ENCODE measurements at places on chromosomes 6 and 20.

- peak; percentile 39 for DNase-seq
These were observed 36.9 kb downstream of the HFE start for GRCh38 chr6:26123947-26124780.

- DNase-seq, result no peak
These were observed 11.0 kb upstream of the DSTN start for GRCh38 chr20:17558941-17559304.

- DNase-seq, result no peak
These were observed 47.0 kb downstream of the ZDHHC14 start for GRCh38 chr6:157427969-157428368.

GRCh38 chr6:14455427-14455826 is 337.9 kb downstream of the CD83 start:
- no peak for DNase-seq

DNA sequence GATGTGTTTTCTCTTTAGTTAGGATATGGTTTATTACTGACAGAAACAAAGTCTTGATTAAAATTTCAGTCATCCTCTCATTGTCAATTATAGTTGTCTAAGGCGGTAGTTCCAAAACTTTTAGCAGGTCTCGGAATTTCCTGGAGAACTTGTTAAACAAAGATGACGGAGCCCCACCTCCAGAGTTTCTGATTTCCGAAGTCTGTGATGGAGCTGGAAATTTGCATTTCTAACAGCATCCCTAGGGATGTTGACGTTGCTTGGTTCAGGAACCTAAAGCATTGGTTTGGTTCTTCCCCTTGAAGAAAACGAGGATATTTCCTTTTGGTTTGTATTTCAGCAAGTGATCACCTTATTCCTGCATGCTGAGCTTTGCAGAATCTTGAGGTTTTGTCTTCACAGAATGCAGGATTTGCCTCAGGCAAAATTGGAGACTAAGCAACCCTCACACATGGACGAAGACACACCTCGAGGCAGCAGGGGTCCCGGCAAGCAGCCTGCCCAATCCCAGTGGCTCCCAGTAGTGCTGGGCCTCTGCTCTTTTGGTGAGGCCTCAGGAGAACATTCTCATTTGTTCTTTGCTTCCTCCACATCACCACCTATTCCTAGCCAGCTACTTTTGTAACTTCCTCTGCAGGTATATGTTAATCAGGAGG is 187.1 kb upstream of the PHACTR1 start:
- no peak for DNase-seq

GRCh38 chr6:159234102-159234553 is 64.9 kb downstream of the FNDC1 start:
- DNase-seq, result no peak

DNA sequence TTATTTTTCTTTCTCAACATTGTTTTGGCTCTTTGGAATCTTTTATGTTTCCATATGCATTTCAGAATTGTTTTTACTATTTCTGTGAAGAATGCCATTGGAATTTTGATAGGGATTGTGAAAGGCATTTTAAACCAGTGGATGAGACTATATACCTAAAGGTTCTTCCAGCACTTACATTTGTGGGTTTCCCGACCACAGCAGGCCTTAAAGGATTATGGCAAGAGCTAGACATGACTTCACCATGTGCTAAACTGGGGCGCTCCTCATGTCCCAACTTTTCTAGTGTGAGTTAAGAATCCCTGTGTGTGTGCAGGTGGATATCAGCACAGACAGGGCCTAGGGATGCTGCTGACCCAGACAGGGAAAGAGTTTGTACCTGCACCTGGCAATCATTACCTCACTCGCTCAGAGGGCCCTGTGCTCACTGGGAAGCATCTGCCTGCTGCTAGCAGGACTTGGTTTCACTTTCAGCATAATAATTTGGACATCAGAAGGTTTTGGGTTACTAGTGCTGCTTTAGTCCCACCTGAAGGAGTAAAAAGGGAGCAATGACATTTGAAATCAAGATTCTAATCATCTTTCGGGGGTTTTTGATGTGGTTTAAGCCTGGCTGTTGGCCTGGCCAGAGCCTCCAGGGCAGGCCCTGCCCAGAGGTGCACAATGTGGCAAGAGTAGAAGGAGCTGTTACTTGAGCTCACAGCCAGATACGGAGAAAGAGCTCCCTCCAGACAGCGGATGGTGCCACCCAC is 137.1 kb downstream of the CDC5L start:
- DNase-seq, result no peak

DNA sequence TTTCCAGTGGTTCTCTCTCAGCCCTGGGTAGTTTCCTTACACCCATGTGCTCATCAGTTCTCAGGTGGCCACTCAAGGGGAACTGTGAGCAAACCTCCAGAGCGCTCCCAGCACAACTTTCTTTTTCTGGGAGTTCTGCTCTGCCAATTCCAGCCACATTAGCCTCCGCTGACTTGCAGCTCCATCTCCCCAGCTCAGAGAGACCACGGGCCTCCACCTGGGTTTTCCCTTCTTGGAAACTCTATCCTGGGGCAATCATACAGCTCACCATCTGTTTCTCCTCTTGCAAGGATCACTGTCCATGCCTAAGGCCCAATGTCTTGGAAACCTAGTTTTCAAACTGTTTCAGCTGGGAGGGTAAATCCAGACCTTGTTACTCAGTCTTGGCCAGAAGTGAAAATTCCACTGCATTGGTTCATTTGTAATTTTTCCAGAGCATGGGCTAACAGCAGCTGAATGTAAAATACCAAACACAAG is 129.9 kb downstream of the EYA2 start:
- DNase-seq, result no peak

GRCh38 chr20:51159303-51159702 is 136.4 kb upstream of the KCNG1 start:
- DNase-seq, result no peak

GRCh38 chr20:57693002-57693582 is 16.7 kb downstream of the PMEPA1 start:
- DNase-seq, result no peak

DNA sequence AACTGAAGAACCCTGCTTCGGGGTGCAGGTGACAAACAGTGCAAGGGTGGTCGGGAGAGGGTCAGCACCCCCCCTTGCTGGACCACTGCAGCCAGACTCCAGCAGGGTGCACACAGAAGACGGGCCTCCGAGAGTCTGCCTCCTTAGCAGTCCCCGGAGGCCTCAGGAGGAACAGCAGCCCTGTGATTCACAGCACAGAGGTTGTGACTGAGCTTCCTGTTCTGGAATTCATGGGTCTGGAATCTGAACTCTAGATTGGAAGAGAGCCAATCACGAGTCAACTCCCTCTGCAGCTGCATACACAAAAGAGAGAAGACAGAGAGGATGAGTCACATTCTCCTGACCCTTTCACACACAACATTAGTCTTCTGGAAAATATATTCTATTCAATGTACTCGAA is 249.0 kb upstream of the OPRM1 start:
- DNase-seq, result no peak

DNA sequence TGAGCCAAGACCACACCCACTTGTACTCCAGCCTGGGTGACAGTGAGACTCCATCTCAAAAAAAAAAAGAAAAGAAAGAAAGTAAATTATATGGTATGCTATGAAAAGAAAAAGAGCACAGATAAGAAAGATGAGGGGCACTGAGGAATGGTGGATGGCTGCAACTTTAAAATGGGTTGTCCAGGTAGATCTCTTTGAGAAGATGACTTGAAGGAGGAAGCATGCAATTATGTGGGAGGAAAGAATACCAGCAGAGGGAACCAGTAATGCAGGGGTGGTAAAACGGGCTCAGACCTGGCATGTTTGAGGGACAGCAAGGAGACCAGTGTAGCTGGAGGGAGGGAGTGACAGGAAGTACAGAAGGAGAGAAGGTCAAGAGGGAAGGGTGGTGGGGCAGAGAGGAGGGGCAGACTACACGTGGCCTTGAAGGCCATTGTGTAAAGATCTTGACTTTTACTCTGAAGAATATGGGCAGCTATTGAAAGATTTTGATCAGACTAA is 22.3 kb downstream of the LINC00237 start:
- DNase-seq, result no peak

DNA sequence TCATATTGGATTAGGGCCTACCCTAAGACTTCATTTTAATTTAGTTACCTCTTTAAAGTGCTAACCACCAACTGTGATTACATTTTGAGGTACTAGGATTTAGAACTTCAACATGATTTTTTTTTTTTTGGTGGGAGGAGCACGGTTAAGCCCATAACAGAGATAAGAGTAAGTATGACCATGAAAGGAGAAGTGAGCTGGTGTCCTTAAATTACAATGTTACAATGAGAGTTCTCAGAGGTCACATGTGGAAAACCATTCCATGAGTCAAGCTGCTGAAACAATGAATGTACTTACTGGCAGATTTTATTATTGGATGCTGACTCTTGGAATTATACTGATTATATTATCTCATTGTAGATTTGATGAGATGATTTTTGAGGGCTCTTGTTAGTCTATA is 779.3 kb upstream of the CITED2 start:
- no peak for DNase-seq

DNA sequence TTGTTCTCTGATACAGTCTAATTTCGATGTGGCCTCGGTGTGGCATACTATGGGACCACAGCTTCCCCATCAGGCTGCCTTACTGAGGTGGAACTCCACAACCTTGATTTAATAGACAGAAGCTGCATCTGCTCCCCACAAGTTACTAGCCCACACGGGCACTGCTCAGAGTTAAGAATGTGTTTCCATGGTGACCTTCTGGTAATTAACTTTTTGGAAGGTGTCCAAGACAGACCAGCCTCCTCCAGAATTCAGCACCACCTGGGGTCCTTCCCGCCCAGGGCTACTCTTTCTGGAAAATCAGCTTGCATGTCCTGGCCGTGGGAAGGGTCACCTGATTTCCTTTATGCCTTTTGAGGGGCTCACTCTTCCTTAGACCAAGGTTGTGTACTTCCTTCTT is 48.7 kb upstream of the CDH4 start:
- DNase-seq, result no peak

GRCh38 chr20:2995796-2996195 is 47.6 kb upstream of the GNRH2 start:
- DNase-seq, result no peak

DNA sequence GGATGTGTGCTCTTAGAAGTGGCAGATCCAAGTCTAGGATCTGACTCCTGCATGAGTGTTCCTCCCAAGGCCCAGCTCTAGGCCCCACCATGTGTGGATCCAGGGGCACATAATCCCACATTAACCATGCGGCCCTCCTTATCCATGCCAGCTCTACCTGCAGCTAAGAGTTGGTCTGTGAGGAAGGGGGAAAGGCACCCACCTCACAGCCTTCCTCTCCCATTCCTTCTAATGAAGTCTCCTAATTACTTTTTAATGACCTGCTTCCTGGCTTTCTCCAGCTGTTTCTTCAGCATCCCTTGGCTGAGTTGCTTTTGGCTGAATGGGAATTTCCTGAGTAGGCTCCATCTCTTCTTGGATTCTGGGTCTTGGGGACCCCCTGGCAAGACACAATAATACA is 52.2 kb downstream of the NPEPL1 start:
- DNase-seq, result no peak

- DNase-seq, result no peak
These were observed 97.6 kb upstream of the CST7 start for GRCh38 chr20:24851346-24852019.

GRCh38 chr20:50798650-50799049 is 3.8 kb downstream of the BCAS4 start:
- DNase-seq, result no peak

- no peak for DNase-seq
These were observed 18.9 kb upstream of the TRAM2 start for GRCh38 chr6:52595796-52596130.

GRCh38 chr6:21665392-21666200 is 72.0 kb downstream of the SOX4 start:
- DNase-seq, result no peak

DNA sequence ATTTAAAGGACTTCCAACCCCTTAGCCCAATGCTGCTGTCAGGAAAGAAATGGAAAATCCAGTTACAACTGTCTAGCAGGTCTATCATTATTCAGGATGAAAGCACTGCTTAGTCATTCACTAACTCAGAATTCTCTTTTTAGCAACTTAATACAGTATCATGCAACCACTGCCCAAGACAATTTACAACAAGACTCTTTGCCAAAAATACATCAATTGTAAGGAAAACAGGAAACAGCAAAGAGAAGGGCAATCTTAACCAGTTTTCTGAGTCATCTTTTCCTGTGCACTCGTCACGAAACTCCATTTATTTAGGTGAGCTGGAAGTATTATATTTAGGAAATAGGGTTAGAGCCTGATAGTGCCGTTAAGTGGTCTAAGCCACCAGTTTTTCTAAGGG is 1197.7 kb upstream of the CITED2 start:
- DNase-seq, result no peak

- no peak for DNase-seq
These were observed 32.3 kb upstream of the TAGAP start for GRCh38 chr6:159077123-159077522.

GRCh38 chr20:46253391-46253790 is 54.9 kb downstream of the CDH22 start:
- no peak for DNase-seq

DNA sequence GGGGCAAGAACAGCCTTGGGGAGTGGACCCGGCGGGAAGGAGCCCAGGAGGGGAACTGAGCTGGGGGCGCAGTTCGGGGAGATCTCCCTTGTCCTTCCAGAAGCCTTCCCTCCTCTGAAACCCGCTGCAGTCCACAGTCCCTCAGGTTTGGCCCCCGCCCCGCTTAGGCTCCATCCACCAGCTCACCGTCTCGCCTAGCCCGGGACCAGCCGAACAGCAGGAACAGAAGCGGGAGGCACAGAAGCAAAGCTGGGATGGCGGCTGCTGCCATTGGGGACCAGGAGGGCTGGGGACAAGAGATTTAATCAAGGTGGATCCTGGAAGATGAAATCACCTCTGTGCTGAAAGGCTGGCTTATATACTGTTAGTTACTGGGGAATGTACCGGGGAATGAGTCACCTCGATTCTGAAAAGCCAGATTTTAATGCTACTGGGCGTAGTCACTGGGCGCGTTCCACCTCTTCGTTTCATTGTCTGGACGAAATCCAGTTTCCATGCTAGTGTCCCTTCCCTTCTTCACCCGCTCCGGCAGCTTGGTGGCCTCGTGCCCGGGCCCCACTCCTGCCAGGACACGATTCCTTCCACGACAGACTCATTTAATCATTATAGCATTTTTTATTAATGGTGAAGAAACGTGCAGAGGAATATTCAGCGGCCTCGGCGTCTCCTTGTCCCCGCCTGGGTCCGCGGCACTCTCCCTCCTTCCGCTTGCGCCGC is at the start of gene RAET1L:
Gene RAET1L, minus strand, starts transcription at position 332 of the 717 bp plus-strand sequence. Its CDS starts 61 bp downstream, at position 271.
- DNase-seq, result no peak

GRCh38 chr6:149454346-149454848 is 30.4 kb downstream of the ZC3H12D start:
- DNase-seq, result no peak

GRCh38 chr6:137126875-137127485 is 46.5 kb downstream of the IL22RA2 start:
- no peak for DNase-seq

GRCh38 chr6:121748850-121749249 is 313.4 kb downstream of the GJA1 start:
- no peak for DNase-seq
